ENCODE measurements at places on chromosomes 16 and 17.

GRCh38 chr17:27511168-27511883, 55.1 kb downstream of the KSR1 start:
- DNase-seq: no peak

- peak; percentile 87 for DNase-seq
Observed at GRCh38 chr16:50326835-50327465, 41.8 kb downstream of the BRD7 start.

- DNase-seq: no peak
Observed at GRCh38 chr16:28167730-28168129, 44.0 kb downstream of the XPO6 start.

GRCh38 chr16:13923703-13924298, 3.8 kb downstream of the ERCC4 start:
- no peak for DNase-seq

GRCh38 chr17:40326014-40326831, 17.2 kb downstream of the RARA start:
- DNase-seq: peak; percentile 70

DNA sequence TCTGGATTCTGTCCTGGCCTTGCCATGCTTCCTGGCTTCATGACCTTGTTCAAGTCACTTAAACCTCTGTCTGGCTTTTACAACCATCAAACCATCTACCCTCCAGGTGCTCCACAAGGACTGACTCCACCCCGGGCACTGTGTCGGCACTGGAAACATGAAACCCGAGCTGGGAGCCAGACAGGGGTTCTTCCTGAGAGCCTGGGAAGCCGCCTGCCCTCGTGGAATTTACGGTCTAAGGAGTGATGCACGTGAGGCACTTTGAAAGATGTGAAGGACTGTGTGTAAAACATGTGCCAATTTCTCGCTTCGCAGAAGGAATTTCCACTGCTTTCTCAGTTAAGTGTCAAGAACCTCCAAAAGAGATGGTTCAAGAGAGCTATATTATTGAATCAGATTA, 11.6 kb downstream of the CDK5R1 start:
- DNase-seq: no peak

- DNase-seq: no peak
Observed at GRCh38 chr17:34769049-34769448, 189.7 kb downstream of the TMEM132E start.

GRCh38 chr17:16478649-16479048, 13.3 kb downstream of the LRRC75A start:
- DNase-seq: no peak

DNA sequence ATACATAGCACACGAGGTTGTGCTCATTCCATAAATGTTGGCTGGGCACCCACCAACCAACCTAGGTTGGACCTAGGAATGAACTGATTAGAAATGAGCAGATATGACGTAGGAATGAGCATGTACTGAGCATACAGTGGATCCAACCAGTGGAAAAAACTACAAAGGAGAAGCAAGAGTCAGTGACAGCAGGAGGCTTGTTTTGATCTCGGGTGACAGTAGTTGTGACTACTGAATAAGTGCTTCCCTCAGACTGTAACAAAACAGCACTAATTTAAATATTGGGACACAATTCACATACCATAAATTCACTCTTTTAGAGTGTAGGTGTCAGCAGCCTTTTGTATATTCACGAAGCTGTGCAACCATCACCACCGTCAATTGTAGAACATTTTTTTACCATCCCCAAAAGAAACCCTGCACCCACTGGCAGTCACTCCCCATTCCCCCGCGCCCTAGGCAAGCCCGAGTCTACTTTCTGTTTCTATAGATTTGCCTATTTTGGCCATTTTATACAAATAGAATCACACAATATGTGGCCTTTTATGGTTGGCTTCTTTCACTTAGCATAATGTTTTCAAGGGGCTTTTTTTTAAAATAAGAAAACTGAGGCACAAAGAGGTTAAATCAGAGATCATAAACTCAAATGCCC, 7.0 kb downstream of the VAC14 start:
- DNase-seq: no peak

DNA sequence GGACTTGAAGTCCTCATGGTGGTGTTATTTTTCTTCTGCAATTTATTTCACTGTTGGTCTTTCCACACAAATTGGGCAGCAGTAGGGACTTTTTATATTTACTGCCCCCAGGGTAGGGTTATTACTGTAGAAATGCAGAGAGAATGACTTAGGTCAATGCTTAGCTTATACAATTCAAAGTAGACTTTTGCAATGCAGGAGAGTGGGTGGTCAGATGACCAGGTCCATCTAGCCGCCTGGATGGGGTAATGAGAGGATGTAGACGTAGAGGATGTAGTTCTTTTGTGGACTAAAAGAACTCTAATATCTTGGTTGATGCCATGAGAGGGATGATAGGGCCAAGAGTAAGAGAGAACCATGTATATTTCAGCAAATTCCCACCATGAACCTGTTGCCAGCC, 2.7 kb upstream of the KRTAP17-1 start:
- DNase-seq: no peak

DNA sequence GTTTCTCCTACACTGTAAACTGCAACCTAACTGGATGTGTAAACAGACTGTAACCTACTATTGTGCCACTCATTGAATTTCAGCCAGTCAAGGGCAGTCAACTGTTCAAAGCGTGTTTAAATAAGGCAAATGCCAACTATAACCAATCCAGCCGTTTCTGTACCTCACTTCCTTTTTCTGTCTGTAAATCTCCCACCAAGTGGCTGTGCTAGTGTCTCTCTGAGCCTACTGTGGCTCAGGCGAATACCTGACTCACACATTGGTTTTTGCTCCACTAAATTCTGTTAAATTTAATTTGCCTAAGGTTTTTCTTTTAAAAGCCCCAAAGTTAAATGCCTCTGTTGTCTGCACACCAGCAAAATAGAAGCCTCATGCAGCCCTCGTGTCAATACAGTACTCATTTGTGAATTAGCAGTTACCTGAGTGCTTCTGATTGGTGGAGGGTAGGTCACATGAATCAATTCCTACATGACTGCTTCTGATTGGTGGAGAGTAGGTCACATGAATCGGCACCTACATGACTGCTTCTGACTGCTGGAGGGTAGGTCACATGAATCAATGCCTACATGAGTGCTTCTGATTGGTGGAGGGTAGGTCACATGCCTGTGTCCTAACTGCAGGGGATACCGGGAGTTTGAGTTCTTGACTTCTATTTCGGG, 31.1 kb upstream of the CCR7 start:
- DNase-seq: peak; percentile 48

- DNase-seq: peak; percentile 82
Observed at GRCh38 chr17:77127735-77128361, 12.9 kb upstream of the SEC14L1 start.

DNA sequence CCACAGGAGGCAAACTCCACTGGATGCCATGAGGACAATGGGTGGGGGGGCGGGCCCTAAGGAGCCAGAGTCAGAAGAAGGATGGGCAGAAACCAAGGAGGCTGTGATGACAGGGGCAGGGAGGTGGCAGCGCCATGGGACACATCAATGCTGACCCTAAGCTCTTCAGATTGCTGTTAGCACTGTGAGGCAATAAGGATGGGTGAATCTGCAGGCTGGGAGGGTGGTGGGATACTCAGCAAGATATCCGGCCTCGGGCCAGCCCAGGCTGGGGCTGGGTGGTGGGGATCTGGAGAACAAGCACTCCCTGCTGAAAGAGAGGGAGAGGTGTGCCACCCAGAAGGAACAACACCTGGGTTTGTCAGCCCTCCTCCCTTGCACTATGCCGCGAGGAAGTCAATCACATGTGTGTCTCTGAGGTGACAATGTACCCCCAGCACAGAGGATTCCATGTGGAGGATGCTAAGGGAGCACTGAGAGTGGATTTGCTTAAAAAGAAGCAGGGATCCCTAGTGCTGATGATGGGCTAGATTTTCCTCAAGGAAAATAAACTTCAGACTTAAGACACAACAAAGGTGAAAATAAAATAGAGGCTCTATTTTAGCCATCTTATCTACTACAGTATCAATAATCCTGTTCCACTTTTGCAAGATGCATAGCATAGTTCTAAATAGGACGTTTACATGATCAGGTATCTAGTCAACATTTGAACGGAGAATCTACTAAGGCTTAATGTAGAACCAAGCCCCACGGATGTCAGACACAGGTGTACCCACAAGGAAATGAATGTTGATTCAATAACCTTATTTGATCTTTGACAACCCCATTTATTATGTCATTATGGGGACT, 22.6 kb downstream of the SMPD3 start:
- DNase-seq: no peak

GRCh38 chr17:32341141-32341856, 674 bp downstream of the C17orf75 start:
- DNase-seq: peak; percentile 76

DNA sequence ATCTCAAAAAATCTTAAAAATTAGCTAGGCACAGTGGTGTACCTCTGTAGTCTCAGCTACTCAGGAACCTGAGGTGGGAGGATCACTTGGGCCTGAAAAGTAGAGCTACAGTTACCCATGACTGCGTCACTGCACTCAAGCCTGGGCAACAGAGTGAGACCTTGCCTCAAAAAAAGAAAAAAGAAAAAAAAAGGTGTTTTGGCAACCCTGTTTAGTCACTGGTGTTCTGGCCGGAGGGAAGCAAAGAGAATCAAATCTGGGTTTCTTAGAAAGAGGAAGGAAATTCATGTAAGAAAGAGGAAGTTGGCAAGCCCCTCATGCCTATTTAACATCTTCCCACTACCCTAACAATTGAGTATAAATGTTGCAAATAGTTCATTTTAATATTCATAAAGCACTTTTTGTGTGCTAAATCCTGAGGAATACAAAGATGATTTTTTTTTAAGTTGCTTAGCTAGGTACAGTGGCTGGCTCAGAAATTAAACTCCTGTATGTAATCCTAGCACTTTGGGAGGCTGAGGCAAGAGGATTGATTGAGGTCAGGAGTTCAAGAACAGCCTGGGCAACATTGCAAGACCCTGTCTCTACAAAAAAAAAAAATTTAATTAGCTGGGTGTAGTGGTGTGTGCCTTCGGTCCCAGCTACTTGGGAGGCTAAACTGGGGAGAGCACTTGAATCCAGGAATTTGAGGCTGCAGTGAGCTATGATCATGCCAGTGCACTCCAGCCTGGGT, 6.5 kb upstream of the USP32 start:
- DNase-seq: no peak

- DNase-seq: no peak
Observed at GRCh38 chr16:4179763-4180260, 62.1 kb downstream of the SRL start.

GRCh38 chr17:7755095-7755890, 37.7 kb downstream of the DNAH2 start:
- DNase-seq: no peak

DNA sequence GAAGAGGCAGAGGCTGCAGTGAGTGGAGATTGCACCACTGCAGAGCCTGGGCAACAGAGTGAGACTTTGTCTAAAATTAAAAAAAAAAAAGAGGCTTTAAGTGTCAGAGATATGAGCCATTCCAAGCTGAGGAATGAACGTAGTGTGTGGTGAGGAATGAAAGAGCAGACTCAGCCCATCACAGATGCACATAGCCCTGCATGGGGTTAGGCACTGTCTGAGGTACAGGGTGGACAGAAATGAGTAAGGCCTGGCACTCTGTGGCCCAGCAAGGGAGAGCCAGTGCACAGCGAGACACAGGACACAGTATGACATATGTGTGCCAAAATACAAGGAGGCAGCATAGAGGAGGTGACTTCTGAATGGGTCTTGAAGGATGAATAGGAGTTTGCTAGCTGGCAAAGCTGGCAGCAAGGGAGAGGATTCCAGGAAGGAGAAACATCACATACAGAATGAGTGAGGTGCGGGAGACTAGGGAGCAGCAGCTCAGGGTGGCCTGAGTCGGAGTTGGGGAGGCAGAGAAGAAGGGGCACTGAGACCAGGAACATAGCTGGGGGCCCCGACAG, 8.7 kb upstream of the ZNF469 start:
- DNase-seq: no peak

GRCh38 chr16:55588799-55589198, 22.3 kb downstream of the CAPNS2 start:
- DNase-seq: no peak

All from activated CD4-positive, alpha-beta T cell treated with anti-CD3 and anti-CD28 coated beads, Interleukin-2, amount 10 ng/mL, durations not matched to agents 7 days and 5 days (primary cell).